Stomach (tissue), 19 donors: ENCODE measurements at places on chromosomes 5 and 9. TPM values are rescaled to one million over a fixed set of nuclear protein-coding genes. Genes with fewer than 3 reads are reported as not detected.

GRCh38 chr5:18393565-18394442 is 759.5 kb downstream of the TAF11L14 start:
- DNase-seq = peak; percentile 81

DNA sequence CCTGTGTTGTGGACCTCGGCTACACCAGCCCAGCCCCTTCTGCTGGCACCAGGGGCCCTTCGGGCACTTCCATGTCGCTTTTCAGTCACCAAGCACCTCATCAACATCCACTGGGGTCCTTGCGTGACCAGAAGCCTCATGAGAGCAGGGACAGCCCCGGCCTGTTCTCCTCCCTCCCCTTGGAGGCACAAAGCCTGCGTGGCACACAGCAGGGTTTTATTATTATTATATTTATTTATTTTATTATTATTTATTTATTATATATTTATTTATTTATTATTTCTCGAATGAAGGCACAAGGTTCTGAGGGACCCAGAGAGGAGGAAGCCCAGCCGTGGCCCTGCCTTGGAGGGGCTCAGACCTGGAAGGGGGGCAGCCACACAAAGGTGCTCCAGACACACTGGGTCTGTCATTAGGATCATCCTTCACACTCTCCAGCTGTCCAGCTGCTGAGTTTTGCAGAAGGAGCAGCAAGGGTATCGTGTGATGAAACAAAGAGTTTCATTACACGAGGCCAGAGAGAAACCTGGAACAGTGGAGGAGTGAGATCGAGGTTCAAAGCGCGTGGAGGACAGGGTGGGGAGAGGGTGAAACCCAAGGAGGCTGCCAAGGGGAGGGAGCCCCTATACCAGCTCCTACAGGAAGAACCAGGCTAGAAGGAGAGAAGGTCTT is 5.2 kb downstream of the VAV2 start:
- DNase-seq = no peak

DNA sequence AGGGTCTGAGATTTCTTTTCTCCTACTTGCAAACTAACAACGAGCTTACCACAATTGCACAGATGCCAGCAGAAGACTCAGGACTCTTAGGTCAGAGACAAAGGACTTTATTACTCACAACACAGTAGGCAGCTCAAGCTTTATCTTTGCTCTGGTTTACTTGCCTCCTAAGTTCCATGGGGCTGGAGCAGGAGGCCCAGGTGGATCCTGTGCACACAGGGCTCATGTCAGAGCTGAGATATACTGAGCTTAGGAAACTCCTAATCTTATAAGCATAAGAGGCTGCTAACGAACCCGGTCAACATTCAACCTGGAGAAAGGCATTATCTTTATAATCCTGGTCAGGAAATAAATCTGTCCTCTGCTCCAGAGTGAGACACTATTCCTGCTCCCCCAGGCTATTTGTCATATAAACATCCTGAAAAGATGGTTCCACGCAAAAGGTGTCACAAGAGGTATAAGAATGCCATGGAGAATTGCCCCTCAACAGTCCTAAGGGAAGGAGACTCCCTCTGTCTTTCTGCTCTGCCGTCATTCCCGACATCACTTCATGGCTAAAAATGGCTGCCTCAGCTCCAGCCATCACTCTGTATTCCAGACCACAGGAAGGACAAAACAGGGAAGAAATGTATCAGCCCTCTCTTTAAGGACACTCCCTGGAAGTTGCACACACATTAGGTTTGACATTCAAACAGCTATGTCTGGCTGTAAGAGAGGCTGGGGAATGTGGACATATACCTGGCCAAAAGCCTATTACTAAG is 16.2 kb downstream of the DUSP1 start:
- DNase-seq = no peak

- no peak for DNase-seq
These were observed 51.6 kb upstream of the EGFL7 start for GRCh38 chr9:136611119-136611518.

DNA sequence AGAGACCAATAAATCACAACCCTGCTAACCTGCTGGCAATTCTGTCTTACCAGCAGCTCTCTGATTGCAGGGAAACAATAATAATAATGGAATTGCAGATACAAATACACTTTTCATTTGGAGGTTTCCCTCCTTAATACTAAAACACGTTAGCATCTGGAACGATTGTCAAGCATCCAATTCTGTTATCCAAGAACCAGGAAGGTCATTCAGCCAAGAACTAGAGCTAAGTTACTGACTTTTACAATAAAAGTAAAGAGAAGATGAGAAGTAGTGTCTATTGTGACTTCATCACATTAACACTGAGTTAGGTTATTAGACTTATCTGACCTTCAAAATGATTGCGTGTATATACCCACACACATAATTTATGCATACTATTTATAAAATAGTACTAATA is 335.6 kb downstream of the BRINP1 start:
- no peak for DNase-seq

DNA sequence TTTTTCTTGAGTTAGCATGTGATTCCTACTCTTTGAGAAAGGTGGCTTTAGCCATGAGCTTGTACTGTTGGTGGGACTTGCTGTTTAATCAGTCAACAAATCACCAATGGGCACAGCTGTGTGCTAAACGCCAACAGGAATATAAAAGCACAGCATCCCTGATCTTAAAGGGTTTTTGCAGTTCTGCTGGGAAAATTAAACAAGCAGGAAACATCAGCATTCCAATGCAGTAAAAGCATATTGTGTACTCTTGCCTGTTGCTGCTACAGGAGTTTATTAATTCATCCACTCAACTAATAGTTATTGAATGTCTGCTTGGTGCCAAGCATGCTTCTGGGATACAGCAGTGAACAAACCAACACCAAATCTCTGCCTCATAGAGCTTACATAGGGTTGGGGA is 27.4 kb upstream of the F2RL1 start:
- DNase-seq = no peak

DNA sequence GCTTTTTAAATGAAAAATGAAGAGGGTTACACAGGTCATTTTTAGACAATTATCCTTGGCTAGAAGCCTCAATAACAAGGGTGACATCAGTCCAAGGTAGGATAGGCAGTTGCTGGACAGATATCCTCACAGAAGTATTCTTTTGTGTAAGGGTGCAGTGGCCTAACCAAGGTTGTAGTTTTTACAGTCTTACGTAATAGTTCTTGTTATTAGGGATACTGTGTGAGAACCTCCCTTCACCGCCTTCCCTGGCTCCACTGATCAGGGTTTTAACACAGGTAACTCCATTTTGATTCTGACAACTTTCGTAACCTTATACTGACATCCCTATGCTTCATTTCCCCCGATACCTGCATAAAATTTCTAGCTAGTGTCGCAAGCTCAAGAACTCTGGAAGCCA is 8.7 kb upstream of the CAPSL start:
- DNase-seq = no peak

- DNase-seq = no peak
These were observed 96.9 kb downstream of the MED27 start for GRCh38 chr9:131982671-131983239.

- DNase-seq = peak; percentile 22
These were observed 72.1 kb downstream of the LRSAM1 start for GRCh38 chr9:127523312-127523851.

GRCh38 chr5:112077180-112077579 is 320.2 kb upstream of the NREP start:
- no peak for DNase-seq

- DNase-seq = no peak
These were observed 720.7 kb downstream of the TLE1 start for GRCh38 chr9:80968611-80969010.

- no peak for DNase-seq
These were observed 15.8 kb downstream of the RICTOR start for GRCh38 chr5:39058178-39058921.

GRCh38 chr5:141590127-141590526 is 28.7 kb downstream of the DIAPH1 start:
- no peak for DNase-seq

- no peak for DNase-seq
These were observed 211.6 kb upstream of the PANK3 start for GRCh38 chr5:168790671-168791250.

- DNase-seq = peak; percentile 71
These were observed 16.2 kb downstream of the PGGT1B start for GRCh38 chr5:115246361-115246991.

GRCh38 chr5:38803246-38803645 is 42.6 kb upstream of the OSMR start:
- DNase-seq = no peak

DNA sequence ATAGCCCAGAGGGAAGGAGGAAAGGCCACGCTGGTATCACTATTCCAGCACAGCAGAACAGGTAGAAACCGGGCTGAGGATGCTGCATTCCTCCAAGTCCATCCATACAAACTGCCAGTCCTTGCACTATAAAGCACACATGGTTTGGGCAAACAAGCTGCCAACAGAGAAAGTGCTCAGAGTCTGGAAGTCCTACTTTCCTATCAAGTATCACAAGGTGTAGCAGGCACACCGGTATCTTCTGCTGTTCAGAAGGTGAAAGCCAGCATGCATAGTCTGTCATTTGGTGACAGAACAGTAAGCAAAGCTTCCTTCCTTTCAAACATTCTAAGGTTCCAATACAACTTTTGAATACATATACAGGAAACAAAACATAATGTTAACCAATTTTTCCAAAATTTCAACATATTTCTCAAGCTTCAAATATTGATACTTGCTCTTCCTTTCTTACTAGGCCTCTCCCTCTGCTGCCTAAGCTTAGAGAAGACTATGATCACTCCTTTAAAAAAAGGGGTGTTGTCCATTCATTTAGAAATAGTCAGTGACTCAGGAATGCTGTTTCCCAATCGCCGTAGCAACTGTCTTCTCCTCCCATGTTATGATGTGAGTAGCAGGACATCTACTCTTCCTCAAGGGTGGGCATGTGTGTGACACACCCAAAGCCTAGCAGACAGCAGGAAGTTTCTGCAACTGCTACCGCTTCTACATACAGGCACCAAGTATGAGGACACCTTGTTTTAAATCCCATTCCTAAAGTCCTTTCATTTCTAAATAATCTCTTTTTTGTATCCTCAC is 14.7 kb downstream of the DIAPH1 start:
- peak; percentile 34 for DNase-seq

DNA sequence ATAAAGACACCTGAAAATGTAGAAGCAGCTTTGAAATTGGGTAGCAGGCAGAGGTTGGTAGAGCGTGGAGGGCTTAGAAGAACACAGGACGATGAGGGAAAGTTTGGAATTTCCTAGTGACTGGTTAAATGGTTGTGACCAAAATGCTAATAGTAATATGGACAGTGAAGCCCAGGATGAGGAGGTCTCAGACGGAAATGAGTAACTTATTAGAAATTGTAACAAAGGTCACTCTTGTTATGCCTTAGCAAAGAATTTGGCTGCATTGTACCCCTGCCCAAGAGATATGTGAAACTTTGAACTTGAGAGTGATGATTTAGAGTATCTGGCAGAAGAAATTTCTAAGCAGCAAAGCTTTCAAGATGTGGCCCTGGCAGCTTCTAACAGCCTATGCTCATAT is 382.5 kb downstream of the KCNN2 start:
- no peak for DNase-seq

DNA sequence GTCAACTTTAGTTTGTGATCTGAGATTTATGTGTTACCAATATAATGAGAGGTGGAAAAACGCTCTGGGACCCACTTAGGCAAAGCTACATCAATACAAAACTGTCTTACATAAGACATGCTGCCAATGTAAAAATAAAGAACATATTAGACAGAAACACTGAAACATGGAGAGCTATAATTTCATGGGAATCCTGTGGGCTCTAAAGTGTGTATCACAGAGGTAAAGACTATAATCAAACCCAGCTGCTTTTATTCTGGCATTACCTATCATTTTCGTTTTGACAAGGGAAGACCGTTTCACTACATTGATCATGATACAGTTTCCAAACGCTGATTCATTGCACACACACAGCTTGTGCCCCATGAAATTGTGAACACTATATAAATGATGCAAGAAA is 400.5 kb upstream of the TUSC1 start:
- DNase-seq = no peak

DNA sequence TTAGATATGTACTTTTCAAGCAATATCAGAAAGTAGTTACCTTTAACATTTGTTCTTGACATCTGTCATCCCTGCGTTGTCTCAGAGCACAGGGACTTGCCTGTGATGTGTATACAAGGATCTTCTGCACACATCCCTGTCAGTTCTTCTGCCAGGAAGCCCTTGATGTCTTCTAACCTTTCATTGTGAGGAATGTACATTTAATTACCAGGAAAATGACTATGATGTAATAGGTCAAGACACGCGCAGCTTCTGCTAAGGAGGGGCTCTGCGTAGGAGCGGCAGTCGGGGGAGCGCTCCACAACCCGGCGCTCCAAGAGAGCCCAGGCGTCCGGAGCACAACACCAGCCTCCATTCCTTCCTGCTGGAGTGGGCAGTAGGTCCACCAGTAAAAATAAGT is 119.7 kb downstream of the IRX2 start:
- no peak for DNase-seq

DNA sequence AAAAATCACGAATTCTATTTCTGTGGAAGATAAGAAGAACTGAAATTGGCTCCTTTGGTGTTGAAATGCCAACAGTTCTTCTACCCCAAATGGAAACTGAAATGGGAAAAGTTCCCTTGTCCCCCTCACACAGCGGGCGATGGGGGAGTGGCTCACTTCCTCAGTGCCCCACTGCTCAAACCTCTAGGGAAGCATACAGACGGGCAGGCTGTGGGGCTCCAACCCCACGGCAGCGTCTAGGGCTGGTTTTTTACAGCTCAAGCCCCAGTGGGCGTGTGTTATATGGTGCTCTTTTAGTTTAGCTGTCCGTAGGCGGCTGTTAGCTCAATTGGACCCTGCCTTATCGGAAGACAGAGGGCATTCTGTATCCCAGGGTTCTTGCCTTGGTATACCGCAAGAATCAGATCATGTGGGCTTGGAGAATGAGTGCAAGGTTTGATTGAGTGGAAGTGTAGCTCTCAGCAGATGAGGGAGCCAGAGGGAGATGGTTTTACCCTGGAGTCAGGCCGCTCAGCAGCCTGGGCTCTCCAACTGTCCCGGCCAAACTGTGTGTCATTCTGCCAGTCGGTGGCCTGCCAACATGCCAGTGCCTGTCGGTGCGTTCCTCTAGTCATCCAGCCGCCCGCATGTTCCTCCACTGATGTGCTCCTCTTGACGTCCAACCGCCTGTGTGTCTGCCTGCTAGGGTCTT is 166.3 kb upstream of the ZNF608 start:
- no peak for DNase-seq

Gene ASB6
- 18.1 TPM for total RNA-seq

Gene SMIM15
- total RNA-seq = 21.6 TPM

Gene LIX1
- not detected for total RNA-seq

Gene PCDHAC2
- total RNA-seq = not detected

Gene WNT8A
- not detected for total RNA-seq

Gene SHISAL2B
- total RNA-seq = not detected

Gene SPATA31C1
- total RNA-seq = not detected

Gene DEPDC1B
- 7.2 TPM for total RNA-seq

Gene OR1J2
- total RNA-seq = not detected

Gene PCDHB5
- total RNA-seq = 4.7 TPM

Gene EGFLAM
- 5.9 TPM for total RNA-seq

Gene SIT1
- total RNA-seq = not detected

Gene PCSK1
- total RNA-seq = not detected

Gene SPINK4
- total RNA-seq = not detected
